ENCODE measurements at places on chromosomes 12 and 14.

DNA sequence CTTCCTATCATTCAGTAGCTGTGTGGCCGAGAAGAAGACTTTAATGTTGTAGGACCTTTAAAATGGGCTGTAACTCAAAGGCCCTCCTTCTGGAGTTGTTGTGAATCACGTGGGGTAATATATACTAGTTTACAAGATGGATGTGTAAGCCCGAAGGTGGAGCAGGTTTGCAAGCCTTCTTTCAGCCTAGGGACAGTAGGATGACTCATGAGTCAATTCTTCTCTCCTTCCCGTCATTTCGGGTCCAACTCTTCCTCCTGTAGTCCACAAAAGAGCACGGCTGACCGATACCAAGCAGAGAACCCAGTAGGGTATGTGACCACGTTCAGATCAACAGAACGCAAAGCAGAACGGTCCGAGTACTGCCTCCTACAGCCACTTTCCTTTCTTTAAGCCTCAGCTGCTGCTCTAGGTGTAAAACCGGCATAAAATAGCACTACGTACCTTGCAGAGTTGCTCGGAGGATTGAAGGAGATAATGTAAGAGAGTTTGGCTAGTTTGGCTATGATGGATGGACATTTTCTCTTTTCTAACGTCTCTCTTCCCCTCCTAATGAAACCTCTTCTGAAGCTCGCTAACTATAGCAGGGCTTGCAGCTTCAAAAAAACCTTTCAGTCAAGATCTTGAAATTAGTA, 1.3 kb upstream of the RASSF3 start:
- DNase-seq, result peak; percentile 41

- DNase-seq, result peak; percentile 14
These were observed 148.1 kb upstream of the NRXN3 start for GRCh38 chr14:78022059-78022458.

- DNase-seq, result peak; percentile 6
These were observed 92.7 kb downstream of the LRRC74A start for GRCh38 chr14:76918782-76919394.

- DNase-seq, result no peak
These were observed 2.2 kb downstream of the CYP27B1 start for GRCh38 chr12:57764662-57765002.

DNA sequence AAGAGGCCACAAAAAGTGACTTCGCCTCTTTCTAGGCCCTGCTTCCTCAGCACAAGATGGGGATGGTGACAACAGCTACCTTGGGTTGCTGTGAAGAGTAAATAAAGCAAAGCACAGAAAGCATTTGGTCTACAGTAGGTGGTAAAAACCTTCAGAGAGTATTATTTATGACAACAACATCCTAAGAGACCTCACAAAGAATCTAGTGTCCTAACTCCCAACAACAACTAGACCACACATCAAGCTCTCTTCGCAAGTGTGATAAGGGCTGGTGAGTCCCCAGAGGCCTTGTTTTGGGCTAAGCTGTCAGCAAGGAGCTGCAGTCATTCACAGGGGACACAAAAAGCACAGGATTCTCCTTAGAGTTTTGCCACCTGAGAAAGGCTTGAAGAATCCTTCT, 84.9 kb downstream of the EFCAB11 start:
- DNase-seq, result no peak

GRCh38 chr14:42070031-42070430, 463.4 kb downstream of the LRFN5 start:
- DNase-seq, result no peak

DNA sequence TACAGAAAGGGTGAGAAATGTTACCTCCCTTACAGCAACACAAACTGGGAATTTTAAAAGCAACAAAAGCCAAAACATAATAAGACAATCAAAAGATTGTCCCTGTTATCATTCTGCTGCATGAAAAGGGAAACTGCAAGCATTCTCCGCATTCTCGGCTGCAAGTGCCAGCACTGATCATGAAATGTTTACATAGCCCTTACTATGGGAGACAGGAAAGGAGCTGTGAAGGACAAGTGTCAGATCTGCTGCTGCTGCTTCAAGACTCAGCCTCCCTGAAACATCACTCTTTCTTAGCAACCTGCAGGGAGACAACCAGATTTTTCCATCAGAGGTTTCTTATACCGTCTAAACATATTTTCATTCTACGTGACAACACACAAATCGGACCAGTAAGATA, 20.1 kb downstream of the DENND5B start:
- DNase-seq, result no peak

DNA sequence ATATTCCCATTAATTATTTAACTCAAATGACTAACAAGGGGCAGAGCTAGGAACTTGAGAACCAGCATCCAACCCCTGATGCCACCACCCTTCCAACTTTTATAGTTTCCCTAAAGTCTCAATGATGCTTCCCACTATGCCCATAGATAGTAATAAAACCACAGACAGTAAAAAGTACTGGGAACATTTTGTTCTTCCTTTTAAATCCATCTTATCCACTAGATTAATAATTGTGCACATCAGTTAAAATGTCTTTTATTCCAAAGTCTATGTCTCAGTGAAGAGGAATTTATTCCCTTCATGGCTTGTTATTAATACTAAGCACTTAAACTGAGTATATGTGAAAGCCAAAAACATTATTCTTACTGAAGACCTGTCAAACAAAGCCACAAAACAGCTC, 45.8 kb downstream of the SINHCAF start:
- no peak for DNase-seq
